Activated T-cell treated with anti-CD3 and anti-CD28 coated beads for 24 hours (primary cell): ENCODE measurements at places on chromosomes 11 and 22.

DNA sequence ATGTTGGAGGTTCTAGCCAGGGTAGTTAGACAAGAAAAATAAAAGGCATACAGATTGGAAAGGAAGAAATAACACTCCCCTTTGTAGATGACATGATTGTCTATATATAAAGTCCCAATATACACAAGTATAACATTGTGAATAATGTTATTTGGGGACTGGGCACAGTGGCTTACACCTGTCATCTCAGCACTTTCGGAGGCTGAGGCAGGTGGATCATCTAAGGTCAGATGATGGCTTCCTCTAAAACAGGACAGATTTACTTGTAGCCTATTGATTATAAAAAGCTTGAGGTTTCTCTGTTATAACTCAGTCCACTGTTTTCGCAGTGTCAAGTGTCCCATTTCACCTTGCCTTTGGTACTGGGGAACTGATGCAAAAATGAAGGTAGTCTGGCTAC lies 19.6 kb downstream of the ATM start:
- DNase-seq, result no peak

DNA sequence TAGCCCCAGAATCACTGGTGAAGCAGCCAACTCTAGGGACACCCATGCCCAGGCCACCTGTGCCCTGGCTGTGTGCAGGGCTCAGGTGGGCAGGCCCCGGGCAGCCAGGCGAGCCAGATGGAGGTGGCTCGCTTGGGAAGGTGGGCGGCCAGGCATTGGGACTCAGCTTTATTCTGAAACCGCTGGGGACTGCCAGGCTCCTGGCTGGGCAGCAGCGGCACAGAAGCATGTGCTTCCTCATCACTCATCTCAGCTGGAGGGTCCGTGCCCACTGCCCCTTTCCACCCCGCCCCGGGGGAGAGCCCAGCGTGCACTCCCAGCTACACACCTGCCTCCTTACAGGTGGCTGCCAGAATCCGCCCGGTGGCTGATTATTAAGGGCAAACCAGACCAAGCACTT lies 27.1 kb upstream of the SLC22A12 start:
- no peak for DNase-seq

- DNase-seq, result no peak
Measured at GRCh38 chr11:103851166-103851651, 185.2 kb upstream of the DDI1 start.

- no peak for DNase-seq
Measured at GRCh38 chr22:19514831-19515565, 9.2 kb downstream of the CLDN5 start.

DNA sequence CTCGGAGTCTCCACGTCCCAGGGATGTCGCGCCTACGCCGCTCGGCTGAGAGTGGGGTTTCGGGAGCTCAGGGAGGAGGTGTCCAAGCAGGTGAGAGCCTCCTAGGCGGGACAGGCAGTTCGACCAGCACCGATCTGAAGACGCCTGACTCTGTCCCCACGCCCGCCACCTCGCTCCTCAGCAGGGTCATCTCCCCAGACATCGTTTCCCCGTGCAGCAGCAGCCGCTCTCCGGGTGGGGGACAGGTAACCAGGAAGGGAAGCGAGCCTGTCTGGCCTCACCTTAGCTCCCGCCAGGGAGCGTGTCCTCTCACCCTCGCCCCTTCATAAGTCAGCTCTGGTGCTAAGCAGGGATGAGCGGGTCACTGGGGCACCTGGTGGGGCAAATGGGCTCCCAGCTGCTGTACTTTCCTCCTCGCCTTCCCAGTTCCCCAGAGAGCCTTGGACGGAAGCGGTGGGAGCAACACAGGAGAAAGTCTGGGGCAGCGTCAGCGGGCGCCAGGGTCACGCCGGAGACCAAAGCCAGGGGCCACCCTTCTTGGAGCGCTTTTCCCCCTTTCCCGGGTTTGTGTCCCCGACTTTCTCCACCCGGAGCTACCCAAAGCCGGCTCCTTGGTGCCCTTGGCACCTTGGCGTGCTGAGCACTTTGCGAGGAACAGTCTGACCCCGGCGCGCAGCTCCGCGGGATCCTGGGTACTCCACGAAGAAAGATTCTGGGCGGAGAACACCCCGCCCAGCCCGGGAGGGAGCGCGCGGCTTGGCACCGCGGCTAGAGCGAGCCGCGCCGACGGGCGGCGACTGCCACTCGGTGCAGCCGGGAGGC lies 1.6 kb downstream of the SPON1 start:
- no peak for DNase-seq

DNA sequence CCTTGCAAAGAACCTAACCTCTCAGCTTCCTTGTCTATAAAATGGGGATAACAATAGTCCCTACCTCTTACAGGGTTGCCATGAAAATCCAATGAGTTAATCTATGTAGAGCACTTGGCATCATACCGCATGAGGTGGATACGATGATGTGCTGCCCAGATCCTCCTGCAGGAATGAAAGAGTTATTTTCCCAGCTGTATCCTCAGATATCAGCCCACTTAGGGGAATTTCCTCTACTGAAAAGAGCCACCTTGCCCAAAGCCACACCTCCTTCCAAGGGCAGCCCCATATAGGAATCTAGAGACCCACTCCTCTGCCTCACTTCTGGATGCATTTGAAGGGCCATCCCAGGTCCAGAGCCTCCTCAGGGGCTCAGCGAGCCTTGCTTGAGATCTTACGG lies 128.4 kb downstream of the CCDC81 start:
- no peak for DNase-seq

- no peak for DNase-seq
Measured at GRCh38 chr22:46810856-46811786, 48.7 kb downstream of the TBC1D22A start.

DNA sequence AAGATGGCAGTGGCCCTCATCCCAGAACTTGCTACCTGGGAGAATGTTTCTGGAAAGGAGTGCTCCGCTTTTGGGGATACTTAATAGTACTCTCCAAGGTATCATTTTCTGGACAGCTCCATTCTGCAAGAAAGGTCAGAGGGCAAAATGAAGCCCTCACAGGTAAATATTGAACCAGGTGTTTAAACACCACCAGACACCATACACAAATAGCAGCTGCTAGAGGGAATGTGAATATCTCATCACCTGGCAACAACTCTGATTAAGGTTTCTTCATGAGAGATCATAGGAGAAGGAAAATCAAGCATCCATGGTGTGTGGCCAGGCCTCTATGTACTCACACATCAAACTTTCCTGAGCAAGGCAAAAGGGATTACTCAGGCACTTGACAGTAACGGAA lies 226.1 kb upstream of the FAT3 start:
- DNase-seq, result no peak

DNA sequence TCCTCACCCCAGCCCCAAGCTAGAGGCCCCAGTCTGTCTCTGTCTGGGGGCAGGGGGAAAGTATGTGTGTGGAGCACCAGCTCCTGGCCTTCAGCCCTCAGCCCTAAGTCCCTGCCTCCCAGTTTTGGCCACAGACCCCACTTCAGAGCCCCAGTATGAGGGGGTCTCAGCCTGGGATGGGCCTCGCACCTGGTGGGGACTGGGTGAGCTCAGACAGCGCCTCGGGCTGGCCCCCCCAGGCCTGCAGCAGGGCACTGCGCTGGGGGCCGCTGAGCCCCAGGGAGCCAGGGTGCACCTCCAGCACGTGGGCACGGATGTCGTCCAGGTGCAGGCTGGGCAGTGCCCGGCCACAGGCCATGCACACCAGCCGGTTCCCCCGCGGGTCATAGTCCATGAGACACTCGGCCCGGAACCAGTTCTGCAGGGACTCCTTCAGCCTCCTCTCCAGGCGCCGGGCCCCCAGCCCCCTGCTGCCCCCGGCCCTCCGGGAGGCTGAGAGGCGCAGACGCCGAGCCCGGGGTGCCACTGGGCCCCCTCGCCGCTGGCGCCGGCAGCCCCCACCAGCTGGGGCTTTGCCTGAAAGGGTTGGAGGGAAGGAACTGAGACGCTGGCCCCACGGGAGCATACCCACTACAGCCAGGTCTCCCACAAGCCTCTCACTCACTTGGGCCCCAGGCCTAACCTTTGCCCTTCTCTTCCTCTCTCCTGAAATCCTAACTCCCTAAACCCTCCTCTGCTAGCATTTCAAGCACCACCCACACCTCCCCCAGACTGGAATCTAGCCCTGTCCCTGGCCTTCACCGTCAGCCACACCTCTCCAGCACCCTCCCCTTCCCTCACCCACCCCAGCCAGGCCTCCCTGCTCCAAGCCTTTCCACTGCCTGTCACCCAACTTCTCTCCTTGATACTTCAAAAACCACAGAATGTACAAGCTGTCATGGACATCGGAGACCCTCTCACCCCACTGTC lies 3.6 kb downstream of the ZFTA start:
- no peak for DNase-seq

DNA sequence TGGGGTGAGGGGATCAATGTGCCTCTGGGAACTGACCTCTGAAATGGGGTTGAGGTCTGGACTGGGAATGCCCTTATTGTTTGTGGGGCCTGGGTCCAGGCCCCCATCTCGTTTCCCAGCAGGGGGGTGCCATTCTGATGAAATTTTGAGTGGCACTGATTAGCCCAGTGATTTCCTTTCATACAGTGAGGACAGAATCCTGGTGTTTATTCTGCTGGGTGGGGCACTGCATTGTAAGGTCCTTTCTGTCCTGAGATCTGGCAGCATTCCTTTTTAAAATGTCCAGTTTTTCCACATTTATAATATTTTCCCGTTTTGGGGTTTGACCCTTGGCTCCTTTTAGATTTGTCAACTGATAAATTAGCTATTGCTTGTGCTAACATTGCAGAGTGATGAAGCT lies 27.1 kb downstream of the OR10A6 start:
- no peak for DNase-seq
